ENCODE measurements at places on chromosomes 3 and 15.
A peak's percentile ranks its signal among the peaks of the same experiment; 100 is the strongest.

DNA sequence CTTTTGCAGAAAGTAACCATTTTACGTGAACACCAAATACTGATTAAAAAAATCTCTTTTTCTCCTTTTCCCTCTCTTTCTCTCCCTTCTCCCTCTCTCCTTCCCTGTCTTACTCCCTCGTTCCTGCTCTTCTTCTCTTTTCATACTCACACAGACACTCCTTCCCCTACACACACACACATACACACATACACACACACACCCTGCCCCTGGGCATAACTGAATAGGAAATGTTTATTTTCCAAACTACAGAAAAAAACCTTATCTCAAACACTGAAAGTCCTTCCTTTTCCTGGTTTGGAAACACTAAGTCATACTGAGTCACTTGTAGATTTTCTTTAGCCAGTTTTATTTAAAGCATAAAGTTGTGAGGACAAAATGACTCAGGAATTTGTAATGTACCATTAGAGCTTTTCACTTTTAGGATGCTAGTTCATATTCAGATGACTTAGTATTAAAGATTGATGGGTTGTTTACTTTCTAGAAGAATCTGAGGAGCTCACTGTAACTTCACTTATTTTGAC lies 62.4 kb downstream of the MBNL1 start:
- no peak for DNase-seq

DNA sequence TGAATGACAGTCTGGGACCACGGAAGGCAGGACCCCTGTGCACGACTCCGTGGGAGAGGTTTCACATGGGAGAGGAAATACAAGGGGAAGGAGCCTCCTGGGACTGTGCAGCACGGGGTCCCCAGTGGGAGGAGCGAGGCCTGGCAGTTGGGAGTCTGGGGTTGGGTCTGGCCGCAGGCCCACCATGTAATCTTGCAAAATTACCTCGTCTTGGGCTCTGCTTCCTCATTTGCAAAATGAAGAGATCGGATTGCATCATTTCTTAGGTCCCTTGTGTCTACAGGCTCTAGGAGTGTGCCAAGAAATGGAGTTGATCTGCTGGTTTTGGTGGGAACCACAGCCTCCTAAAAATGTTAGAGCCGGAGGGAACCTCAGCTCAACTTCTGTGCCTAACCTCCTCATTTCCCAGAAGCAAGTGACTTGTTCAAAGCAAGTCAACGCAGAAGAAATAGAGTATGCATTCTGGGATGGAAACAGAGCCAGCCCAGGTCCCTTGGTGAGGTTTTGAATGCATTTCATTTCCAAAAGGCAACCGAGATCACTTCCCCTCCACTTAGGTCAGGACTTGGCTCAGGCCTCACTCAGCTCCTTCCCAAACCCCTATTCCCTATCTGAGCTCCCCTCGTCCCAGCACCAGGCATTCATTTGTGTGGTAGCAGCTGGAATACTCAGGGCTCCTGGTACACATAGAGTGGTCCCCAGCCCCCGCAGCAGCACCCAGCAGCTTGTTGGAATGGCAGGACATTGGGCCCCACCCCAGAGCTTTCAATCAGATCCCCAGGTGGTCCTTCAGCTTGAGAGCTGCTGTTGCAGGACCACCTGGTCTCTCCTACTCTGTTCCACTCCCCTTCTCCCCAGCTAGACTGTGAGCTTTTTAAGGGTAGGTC lies 267.7 kb downstream of the XXYLT1 start:
- DNase-seq, result no peak

DNA sequence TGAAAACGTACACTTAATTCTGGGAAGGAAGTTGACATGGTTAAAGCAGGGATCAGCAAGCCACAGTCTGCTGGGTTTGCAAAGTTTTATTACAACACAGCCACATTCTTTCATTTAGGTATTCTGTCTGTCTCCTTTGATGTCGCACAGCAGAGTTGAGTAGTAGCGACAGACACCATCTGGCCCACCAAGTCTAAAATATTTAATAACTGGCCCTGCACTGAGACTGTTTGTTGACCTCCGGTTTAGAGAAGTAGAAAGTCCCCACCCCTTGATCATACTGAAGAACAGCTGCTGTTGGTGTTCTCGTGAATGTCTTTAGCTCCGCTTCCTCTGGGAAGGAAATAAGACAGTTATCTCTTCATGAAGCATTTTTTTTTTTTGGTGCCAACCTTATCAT lies 66.2 kb downstream of the MCTP2 start:
- no peak for DNase-seq

DNA sequence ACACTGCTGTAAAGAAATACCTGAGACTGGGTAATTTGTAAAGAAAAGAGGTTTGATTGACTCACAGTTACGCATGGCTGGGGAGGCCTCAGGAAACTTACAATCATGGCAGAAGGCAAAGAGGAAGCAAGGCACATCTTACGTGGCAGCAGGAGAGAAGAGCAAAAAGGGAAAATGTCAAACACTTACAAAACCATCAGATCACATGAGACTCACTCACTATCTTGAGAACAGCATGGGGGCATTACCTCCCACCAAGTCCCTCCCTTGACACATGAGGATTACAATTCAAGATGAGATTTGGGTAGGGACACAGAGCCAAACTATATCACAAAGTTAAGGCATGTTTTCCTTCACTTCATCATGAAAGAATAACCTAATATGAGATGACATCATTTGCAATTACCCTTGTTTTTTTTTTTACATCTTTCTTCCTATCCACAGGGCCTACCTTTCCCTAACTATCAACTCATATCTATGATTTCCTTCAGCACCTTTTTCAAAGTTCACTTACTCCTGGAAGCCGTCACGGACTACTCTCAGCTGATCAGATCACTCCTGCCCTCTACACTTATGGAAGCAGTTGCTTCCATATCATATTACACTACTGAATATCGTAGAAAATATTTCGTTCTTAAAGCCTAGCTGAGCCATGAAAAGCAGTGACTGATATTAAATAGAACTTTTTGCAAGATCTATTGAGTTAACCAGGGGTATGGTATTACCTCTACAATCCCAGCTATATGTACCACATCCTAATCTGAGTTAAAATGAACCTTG lies 25.5 kb upstream of the ATP8B4 start:
- no peak for DNase-seq

GRCh38 chr3:157065201-157065600 lies 94.7 kb downstream of the CCNL1 start:
- no peak for DNase-seq

DNA sequence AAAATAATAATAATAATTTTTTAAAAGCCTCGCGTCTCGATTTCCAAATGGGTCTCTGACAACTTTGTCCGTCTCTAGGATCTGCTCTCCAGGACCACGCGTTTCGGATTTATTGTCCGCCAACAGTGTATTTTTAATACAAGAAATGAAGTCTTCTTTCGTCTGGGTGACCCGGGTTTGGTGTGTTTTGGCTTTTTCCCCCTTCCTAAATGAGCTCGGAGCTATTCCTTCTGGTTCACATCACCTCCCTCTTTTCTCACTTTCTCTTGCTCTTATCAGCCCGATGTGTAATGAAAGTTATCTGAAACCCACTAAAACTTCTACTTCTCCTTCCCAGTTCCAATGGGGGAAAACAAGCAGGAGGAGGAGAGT lies 516.7 kb downstream of the MECOM start:
- DNase-seq, result no peak

GRCh38 chr3:44659434-44659833 lies 10.9 kb downstream of the ZNF35 start:
- no peak for DNase-seq

DNA sequence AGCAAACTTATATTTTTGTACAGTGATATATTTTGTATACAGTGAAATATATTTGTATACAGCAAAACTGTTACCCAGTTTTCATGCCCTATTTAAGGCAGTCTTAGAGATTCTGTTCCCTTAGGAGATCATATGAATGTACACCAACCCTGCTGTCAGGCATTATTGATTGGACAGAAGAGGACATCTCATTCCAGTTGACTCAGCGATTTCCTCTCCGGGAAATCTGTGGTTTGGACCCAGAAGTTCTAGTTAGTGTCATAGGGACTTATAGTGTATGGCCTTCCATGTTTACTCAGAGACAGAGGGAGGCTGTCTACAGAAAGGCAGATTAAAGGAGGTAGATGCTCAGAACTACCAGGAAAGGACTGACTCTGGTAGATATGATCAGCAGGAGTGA lies 318.8 kb upstream of the KCNMB2 start:
- no peak for DNase-seq

- peak; percentile 76 for DNase-seq
Observed at GRCh38 chr3:197599089-197599765, 43.5 kb upstream of the BDH1 start.
